ENCODE measurements at places on chromosomes 7 and 10.

DNA sequence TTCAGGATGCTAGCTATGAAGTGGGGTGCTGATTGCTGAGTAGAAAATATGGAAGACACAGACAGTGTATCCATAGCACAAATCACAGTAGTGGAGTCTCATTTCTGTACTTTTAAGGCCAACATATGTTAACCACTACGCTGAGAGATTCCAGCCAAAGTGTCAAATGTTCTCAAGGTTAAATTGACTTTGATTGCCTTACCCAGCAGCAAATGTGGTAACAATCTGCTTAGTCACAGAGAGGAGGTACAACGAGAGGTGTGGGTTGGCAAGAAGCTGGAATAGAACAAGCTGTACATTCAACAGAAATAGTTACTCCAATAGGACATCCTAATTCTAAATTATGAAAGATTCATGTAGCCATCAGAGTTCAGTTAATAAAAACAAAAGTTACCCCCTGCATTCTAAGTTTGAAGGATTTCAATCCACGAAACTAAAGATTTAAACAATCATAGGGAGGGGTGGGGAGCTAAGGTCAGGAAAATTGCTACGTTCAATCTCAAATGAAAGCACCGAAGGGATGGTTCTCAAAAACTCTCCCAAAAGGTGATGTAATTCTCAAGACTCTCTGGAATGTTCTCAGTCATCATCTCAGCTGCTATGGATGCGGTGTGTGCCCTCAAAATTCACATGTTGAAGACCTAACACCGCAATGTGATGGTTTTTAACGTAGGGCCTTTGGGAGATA, 137.0 kb downstream of the ETV1 start:
- no peak for DNase-seq

DNA sequence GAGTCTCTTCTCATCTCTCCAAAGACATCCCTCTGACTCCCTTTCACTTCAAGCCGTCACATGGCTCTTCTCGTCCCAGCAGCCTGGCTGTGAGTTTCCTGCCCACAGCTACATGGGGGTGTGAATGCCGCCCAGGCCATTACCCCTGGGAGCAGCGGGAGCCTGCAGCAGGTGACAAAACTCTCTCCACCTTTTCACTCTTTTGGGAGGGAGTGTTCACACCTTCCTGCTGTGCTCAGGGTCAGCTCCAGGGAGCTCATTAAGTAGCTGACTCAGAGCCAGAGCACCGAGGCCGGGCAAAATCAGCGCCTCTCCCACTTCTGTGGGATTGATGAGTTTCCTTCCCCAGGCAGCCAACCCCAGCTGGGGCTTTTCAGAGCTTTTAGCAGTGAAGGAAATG, 271.3 kb downstream of the TYW1 start:
- no peak for DNase-seq

DNA sequence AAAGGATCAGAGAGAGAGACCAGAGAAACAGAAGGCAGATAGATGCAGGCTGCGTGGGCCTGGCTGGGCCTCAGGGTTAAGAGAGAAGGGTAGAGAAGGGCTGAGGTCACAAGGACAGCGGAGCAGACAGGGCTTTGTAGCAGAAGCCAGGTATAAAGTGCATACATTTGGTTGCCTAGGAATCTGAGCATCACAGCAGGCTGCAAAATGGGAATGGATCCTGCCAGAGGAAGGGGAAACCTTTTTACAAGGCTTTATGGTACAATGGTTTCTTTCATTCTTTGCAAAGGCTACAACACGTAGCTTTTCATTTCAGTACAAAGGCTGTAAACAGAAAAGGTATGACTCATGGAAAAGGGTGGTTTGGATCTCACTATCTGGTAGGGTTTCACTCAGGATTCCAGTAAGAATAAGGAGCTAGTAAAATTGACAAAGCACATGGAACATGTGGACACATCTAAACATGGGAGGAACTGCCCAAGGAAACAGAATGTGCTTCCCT, 275.1 kb downstream of the DOCK4 start:
- peak; percentile 96 for DNase-seq

- no peak for DNase-seq
Measured at GRCh38 chr10:118080817-118081216, 34.1 kb upstream of the RAB11FIP2 start.

- DNase-seq: no peak
Measured at GRCh38 chr10:120761951-120762350, 89.2 kb upstream of the WDR11 start.

DNA sequence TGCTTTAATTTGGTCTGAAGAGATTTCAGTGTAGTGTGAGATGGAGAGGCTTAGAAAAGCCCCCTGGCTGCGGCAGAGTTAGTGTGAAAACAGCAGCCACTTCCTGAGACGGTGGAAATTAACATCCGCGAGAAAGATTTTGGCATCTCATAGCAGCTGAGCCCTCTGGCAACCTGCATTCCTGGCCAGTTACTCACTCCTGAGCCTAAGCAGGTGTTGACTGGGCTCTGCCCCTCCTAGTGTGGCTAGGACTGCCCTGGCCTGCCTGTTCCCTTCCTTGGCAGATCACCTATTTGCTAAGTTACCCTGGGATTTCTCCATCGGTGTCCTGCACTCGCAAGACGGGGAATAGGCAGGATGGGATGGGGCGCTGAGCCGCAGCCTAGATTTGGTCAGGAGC, 57.6 kb upstream of the LMTK2 start:
- DNase-seq: no peak

- no peak for DNase-seq
Measured at GRCh38 chr7:39269034-39269433, 291.3 kb downstream of the POU6F2 start.

DNA sequence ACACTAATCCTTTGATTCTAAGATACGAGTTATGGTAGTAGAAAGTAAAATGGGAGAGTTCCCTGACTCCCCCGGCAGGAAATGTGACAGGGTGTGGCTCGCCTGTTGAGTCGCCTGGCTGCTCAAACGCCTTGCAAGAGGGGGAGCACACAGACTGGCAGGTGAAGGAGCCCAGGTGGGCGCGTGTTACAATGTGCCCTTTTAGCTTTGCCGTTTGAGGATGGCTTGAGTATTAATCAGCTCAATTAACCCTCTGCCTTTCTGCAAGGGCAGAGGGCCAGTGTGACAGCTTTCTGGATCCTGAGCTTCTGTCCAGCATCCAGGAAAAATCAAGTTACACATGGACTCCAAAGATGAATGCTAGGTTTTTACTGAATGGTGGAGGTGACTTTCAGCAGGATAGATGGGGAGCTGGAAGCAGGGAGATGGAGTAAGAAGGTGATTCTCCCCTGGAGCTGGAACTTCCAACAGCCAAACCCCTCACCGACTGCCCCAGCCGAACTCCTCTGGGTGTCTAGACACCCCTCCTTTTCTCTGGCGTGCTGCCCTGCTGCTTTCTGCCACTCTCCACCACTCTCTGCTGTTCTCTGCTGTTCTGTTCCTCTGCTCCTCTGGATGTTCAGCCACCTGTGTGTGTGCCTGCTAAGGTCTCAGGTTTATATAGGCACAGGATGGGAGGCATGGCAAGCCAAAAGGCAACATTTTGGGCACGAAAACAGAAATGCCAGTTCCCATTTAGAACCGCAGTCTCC, 548.8 kb upstream of the KCND2 start:
- DNase-seq: no peak

GRCh38 chr7:116554911-116555310, 30.1 kb downstream of the CAV1 start:
- DNase-seq: no peak

GRCh38 chr7:152341039-152341913, 94.5 kb downstream of the KMT2C start:
- peak; percentile 60 for DNase-seq

GRCh38 chr7:100966542-100967291, 2.6 kb upstream of the MUC12 start:
- DNase-seq: no peak

- no peak for DNase-seq
Measured at GRCh38 chr10:11433657-11434056, 177.8 kb downstream of the USP6NL start.
